NCI-H526 treated with DMSO at 0.1 percent for 48 hours (cell line): ENCODE measurements at places on chromosomes 11 and 22.

DNA sequence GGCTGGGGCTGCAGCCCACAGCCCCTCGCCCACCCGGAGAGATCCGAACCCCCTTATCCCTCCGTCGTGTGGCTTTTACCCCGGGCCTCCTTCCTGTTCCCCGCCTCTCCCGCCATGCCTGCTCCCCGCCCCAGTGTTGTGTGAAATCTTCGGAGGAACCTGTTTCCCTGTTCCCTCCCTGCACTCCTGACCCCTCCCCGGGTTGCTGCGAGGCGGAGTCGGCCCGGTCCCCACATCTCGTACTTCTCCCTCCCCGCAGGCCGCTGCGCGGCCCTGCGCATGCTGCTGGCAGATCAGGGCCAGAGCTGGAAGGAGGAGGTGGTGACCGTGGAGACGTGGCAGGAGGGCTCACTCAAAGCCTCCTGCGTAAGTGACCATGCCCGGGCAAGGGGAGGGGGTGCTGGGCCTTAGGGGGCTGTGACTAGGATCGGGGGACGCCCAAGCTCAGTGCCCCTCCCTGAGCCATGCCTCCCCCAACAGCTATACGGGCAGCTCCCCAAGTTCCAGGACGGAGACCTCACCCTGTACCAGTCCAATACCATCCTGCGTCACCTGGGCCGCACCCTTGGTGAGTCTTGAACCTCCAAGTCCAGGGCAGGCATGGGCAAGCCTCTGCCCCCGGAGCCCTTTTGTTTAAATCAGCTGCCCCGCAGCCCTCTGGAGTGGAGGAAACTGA lies 731 bp downstream of the GSTP1 start:
- peak; percentile 53 for DNase-seq

- no peak for DNase-seq
Measured at GRCh38 chr22:20003304-20003703, 13.3 kb downstream of the ARVCF start.

GRCh38 chr11:73156686-73157085 lies 14.6 kb upstream of the FCHSD2 start:
- DNase-seq, result no peak

- DNase-seq, result no peak
Measured at GRCh38 chr11:68424101-68424632, 36.4 kb upstream of the PPP6R3 start.

DNA sequence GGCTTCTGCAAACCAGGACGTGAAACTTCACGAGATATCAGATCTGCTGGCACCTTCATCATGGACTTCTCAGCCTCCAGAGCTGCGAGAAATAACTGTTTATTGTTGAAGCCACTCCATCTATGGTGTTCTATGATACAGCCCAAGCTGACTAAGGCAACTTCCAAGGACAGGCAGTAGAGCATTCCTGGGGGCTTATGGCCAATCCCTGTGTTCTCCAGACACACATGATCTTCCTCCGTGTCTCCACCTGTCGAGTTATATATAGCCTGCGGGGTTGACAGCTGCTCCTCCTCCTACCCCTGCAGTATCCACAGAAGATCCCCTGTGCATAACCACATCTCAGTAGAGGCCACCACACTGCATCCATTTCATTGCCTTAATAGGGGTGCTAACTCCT lies 11.0 kb downstream of the TP53AIP1 start:
- peak; percentile 88 for DNase-seq

- DNase-seq, result no peak
Measured at GRCh38 chr22:42901790-42902508, 44.9 kb upstream of the ARFGAP3 start.

GRCh38 chr22:31526270-31526669 lies 29.9 kb downstream of the SFI1 start:
- no peak for DNase-seq

- DNase-seq, result no peak
Measured at GRCh38 chr22:45672564-45673481, 1.2 kb downstream of the ATXN10 start.

DNA sequence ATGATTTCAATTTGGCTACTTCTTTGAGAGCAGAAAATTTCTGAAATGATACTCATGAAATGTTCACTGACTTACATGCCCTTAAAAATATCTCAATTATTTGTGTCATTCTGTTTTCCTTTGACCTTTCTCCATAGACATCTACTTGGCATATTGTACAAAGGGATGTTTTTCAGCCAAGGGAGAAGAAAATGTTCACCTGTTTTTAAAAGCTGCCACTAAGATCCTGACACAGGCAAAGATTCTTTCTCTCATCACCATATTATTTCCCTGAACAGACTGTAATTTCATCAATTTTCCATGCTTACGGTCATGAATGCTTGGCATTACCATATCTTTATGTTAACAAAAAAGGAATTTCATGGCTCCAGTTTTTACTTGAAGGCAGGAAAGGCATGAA lies 67.4 kb upstream of the DBX1 start:
- no peak for DNase-seq

DNA sequence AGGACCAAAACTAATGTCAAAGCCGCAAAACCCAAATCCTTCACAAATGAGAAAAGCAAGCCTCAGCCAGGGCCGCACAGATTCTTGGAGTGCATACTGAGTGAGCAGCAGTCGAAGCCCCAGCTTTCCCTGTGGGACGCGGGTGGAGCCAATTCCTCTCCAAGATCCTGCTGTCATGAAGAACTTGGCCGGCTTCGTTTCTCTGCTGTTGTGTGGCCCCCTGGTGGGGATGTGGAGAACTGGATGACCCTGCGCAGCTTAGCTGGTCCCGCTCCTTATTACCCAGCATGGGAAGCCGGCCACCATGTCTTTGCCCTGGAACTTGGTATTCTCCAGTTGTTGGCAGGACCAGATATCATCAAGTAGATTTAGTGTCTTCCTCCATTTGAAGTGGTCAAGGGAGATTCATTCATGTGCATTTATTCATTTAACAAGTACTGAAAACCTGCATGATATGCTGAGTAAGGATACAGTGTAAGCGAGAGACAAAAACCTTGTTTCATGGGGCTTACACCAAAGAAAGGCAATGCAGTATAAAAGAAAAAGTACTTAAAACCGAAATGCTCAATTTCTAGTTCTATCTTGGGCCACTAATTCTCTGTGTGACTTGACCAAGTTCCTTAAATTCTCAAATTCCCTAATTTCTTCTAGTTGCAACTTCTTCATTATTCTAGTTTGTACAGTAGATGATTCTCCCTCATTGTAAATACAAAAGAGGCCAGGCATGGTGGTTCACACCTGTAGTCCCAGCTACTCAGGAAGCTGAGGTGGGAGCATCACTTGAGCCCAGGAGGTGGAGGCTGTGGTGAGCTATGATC lies 56.7 kb upstream of the CRTAM start:
- DNase-seq, result peak; percentile 80

GRCh38 chr11:90373971-90374370 lies 151.1 kb upstream of the CHORDC1 start:
- DNase-seq, result no peak

DNA sequence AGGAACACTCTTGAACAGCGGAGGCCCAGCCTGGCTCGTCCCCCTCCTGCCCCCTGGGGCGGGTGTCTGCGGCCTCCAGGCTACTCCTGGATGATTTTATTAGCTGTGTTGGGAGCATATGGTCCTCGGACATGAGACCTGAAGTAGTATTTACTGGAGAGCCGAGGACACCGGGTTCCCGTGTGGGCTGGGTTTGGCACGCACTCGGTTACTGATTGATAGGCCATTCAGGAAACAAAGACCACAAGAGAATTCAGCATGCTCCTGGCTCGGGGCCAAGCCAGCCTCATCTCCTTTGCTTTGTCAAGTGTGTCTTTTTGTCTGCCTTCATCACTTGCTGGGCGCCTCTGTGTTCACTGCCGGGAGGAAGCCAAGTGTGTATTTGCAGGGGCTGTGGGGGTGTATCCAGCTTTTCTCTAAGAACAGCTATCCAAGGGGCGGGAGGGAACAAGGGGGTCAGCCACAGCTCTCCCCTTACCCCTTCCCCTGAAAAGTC lies 9.7 kb downstream of the FXYD2 start:
- DNase-seq, result no peak

GRCh38 chr11:116551576-116551975 lies 221.2 kb downstream of the BUD13 start:
- no peak for DNase-seq
